ENCODE measurements at places on chromosomes 11 and 22.
A peak's percentile ranks its signal among the peaks of the same experiment; 100 is the strongest.

DNA sequence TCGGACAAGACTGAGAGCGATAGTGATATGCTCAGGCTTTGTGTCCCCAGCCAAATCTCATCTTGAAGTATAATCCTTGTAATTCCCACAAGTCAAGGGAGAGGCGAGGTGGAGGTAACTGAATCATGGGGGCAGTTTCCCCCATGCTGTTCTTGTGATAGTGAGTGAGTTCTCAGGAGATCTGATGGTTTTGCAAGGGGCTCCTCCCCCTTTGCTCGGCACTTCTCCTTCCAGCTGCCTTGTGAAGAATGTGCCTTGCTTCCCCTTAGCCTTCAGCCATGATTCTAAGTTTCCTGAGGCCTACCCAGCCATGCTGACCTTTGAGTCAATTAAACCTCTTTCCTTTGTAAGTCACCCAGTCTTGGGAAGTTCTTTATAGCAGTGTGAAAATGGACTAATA is 7.5 kb upstream of the FOLR2 start:
- DNase-seq = no peak

- DNase-seq = no peak
Measured at GRCh38 chr22:36986242-36986821, 32.9 kb downstream of the TST start.

DNA sequence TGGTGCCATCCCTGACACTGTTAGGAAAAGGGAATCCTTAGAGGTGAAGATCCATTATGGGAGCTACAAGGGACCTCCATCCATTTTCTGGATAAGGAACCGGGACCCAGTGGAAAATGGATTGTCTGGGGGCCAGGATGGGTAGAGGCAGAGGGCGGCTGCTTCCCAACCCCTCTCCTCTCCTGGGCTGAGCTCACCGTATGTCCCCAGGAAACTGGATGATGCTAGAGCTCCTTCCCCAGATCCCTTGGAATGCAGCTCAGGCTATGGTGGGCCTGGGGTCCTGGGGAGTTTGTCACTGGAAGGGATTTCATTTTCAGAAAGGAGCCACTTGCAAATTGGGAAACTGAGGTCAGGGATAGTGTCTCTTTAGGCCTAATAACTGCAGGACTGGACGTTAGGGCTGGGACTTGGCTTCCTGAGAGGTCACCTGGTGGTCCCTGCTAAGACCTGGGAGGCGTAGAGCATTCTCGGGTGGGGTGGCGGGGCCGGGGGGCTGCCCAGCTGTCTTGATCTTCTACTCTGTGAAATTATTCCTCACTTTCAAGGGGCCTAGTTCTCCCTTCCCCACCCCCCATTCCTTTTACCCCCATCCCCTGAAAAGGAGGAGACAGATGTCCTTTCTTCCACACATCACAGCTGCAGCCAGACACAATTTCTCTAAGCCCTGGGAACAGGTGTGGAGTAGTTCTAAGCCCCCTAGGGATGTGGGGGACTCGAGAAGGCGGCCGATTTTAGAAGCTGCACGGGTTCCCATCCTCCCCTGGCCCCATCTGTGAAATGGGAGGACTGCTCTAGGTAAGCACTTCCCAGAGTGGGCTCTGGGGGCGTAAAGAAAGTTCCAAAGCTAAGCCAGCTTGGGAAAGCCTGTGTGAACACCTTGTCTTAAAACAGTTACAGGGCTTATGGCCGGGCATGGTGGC is 99.8 kb downstream of the PKNOX2 start:
- DNase-seq = no peak

DNA sequence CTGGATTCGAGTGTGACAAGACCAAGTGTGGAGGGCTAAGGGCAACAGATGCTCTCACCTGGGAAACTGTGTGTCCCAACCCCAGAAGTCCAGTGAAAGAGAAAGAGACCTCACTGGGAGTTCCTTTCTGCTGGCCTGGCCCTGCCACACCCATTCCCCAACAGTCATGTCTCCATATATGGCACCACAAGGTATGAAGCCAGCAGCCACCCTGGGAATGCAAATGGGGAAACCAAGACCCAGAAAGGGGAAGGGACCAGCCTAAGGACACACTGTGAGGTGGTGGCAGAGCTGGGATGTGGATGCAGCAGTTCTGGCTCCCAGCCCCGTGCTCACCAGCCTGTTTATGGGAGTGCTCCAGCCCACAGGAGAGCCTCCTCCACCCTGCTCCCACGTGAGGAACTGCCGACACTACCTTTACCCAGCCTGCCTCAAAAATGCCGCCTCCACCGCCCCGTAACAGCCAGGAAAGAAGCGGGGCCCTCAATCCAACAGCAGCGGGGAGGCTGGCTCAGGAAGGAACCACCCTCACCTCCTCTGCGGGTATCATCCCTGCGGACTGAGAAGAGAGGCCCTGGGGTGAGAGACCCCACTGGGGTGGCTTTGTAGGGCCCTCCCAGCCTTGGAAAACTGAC is 12.6 kb downstream of the LMO1 start:
- DNase-seq = no peak

- no peak for DNase-seq
Measured at GRCh38 chr11:120208777-120209176, 2.1 kb upstream of the OAF start.

GRCh38 chr11:3105791-3106735 is 48.8 kb upstream of the CARS1 start:
- no peak for DNase-seq

DNA sequence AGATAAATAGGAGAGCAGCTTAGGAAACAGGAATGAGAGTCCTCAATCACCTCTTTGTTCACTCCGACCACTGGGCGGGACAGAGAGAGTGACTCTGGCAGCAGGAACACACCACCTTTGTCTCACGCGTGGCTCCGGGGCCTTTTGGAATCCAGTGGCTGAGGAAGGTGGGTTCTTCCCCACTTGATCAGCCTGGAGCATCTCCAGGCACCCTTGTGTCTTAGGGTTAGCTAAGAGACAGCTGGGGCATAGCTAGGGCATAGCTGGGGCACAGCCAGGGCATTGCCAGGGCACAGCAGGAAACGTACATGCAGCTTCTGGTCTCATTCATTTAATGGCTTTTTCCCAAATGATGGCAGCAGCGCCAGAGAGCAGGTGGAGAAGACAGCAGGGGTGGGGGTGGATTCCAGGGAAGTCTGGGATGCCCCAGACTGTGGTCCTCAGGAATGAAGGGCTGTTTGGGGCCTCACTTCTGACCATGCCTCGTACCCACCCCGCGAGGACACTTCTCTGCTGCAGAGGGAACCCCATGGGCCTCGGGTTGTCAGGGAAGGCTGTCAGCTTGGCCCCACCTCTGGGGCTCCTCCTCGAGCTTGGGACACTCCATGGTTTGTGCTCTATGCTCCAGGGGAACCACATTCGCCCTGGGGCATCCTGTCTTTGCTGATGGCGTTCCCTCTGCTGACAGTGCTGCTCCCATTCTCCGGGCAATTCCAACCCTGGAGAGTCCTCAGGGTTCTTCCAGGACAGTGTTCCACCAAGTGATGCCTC is 30.4 kb upstream of the SHANK2 start:
- DNase-seq = no peak

GRCh38 chr11:86954269-86955110 is 705 bp downstream of the FZD4 start:
- no peak for DNase-seq

- DNase-seq = no peak
Measured at GRCh38 chr11:83674102-83674896, 388.1 kb upstream of the CCDC90B start.

DNA sequence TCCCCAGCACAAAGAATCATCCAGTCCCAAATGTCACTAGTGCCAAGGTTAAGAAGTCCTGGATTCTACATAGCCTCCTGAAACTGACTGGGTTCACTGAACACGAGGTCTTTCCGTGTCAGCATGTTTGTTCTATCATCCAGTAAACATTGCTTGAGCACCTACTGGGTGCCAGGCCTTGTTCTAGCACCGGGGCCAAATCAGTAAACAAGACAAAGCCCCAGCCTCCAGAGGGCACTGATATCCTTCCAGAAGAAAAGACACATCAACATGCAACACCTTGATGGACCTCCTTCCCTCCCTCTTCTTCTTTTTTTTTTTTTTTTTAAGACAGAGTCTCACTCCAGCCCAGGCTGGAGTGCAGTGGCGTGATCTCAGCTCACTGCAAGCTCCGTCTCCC is 26.9 kb downstream of the TPST2 start:
- no peak for DNase-seq

DNA sequence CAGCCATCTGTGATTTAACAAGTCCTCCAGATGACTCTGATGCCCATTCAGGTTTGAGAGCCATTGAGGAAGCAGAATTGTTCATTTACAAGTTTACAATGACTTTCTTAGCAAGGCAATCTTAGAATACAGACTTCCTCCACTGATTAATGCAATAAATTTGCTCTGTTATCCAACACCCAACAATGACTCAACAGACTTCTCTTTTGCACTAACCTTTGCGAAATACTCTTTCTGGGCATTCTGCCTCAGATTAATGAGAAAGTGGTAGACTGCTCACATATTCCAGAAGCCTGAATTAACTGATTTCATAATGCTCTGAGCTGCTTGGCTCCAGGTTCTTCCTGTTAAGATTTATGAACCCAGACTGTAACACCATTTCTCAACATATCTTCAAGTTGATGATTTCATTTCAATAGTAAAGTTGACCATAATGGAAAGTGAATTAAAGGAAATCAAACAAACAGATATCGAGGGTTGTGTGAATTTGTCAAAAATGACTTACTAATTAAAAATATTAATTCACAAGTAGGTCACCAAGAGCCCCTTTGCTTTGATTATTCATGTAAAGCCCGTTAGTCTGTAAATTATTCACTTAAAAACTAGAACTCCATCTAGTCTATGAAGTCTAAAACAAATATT is 70.5 kb upstream of the BLID start:
- no peak for DNase-seq

GRCh38 chr11:111291764-111292163 is 6.6 kb upstream of the POU2AF3 start:
- DNase-seq = no peak

DNA sequence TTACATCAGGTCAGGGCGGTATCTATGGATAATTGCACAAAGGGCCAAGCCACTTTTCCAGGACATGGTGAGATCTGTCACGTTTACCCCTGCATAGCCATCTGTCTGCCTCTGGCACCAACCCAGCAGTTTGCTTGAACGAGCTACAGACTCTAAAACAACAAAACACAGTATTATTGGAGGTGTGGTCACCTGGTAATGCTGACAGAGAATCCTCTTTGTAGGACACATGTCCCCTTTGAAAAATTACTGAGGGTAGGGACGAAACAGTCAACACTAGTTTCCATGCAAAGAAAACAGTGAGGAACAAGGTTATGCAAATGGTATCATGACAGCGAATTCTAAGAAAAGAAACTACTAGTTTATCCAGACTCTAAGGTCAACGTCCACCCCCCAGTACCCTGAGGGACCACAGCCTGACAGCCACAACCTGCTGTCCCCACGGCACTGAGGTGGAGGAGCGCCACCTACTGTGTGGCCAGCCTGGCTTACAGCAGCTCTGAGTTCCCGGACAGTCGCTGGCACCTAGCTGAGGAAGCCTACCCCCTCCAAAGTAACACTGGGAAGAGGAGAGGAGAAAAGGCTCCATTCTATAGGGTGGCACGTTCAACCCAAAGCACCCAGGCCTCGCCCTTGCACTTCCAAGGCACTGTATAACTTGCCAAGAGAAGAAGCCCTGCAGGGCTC is 117.4 kb upstream of the BID start:
- DNase-seq = no peak

- DNase-seq = peak; percentile 25
Measured at GRCh38 chr11:64802370-64803157, 450 bp downstream of the MAP4K2 start.

DNA sequence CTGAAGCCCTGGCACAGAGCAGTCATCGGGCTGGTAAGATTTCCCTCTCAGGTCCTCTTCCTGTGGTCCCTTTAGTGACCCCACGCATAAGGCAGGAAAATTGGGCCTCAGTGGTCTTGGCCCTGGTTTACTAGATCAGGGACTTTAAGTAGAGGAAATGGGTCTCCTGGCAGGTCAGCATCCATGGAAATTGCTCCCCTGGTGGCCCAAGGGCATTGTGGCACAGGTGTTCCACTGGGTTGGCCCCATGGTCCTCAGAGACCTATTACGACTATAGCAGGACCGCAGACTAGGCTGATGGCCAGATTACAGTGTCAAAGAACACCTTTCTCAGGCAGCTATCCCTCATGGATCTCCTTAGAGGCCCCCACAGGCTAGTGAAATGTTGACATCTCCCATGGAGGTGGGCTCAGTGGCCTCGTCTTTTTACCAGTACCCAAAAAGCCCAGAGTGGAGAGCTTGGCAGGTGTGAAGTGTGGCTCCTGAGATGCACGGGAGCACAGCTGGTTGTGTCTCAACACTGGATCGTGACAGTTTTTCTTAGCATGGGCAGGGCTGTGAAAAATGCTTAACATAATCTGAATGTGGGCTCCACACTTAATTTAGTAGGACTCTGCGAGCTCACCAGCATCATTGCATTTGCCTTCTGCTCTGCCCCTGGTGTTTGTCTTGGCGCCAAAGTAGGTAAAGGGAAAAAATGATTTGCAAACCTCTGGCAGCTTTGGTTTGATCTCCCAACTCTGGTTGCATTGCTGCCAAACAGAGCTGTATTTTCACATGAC is 74.2 kb downstream of the ZBTB16 start:
- no peak for DNase-seq

- DNase-seq = no peak
Measured at GRCh38 chr11:10058356-10058755, 235.7 kb downstream of the SBF2 start.

DNA sequence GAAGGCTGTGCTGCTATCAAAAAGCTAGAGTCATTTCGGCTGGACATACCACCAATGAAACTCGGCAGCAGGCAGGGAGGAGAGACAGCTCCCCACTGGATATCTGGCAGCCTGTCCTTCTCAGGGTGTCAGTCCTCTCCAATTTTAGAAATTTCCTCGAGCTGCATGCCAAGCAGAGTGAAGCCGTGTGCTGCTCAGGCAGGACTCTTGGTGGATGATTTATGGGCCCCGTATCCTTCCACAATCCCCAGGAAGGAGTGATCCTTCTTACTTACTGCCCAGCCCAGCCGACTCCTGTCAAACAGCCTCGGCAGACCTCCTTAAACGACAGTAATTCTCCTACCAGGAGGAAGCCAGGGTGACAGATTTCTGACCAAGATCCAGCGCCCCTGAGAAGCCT is 410.4 kb downstream of the TENM4 start:
- DNase-seq = no peak

GRCh38 chr11:89355646-89356045 is 135.5 kb downstream of the NOX4 start:
- no peak for DNase-seq

DNA sequence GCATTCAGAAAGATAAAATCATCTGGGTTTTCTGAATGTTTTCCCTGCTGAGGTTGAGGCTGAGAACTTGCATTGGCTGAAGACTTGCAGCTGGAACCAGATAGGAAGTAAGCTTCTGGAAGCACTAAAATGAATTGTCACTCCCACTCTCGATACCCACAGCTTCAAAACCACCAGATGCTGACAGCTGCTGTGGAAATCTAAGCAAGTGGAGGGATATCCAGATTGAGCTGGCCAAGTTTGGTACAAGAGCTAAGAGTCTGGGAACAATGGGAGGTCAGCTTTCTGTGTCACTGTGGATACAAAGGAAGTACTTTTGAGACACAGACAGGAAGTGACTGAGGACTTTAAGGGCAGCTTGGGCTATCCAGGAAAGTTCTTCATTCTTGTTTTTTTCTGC is 51.3 kb upstream of the CD44 start:
- no peak for DNase-seq
